Endodermal cell (in vitro differentiated cells): ENCODE measurements at places on chromosomes 2 and 18. TPM values are rescaled to one million over a fixed set of nuclear protein-coding genes. Genes with fewer than 3 reads are reported as not detected.

The POMC gene
- 8.9 to 10.9 TPM (median 10.5 TPM) in 3 replicates for total RNA-seq

The AQP12B gene
- total RNA-seq = 0.23 TPM in 1 of 3 replicates, not detected in the others

The CYP26B1 gene
- total RNA-seq = 0.34 to 1.8 TPM (median 0.91 TPM) in 3 replicates

The GATA6 gene
- total RNA-seq = 106 to 288 TPM (median 113 TPM) in 3 replicates

DNA sequence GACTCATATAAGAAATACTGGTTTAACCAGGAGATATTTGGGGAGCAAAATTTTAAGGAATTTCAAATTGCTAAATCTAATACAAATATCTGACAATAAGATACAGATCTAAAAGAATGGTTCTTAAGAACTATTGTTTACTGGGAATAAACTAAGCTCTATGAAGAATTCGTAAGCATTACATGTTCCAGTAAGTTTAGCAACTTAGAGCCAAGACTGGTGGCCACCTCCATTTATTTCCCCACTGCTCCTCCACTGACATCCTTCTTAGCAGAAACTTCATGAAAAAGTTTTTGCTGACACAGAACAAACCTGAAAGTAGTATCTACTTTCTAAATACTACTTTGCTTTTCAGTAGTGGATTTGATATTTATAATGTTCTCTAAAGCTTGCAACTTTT is 83.0 kb downstream of the ACSL3 start:
- no peak overlapping the region for H3K27ac ChIP-seq
- DNase-seq = no peak
- H3K4me1 ChIP-seq = no peaks in the 10 kb centered on the region
